NCI-H69 (cell line): ENCODE measurements at places on chromosomes 3 and 15.

DNA sequence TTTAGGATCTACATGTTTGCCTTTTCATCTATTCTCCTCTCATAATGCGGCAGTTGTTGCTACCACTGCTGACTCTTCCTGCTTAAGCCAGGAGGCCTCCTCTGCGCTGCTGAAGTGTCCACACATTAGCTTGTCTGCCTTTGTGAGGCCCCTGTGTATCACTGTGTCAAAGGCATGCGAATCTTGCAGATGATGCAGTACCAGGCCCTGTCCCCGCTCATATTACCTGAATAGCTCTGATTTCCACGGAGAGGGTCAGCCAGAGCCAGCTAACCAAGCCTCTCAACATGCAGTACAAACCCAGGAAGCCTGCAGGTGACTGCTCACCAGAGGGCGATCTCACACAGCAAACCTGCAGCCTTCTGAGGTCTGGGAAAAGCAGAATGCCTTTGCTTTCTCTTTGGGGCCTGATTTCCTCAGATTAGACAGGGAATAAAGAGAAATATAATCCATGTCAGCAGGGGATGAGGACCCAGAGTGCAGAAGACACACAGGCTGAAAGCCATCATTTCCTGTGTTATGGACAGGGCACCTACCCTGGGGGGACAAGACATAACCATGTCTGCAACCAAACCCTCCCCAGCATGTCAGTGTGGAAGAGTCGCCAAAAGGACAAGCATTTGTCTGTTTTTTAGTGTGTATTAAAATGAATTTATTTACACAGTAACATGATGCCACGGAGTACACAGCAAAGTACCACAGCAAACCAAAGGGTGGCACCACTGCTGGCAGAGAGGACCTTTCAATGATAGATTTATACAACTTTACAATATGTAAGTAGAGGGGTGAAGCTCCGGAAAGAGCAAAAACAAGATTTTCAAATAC, 36.8 kb upstream of the TSPAN3 start:
- DNase-seq, result peak; percentile 72

- no peak for DNase-seq
These were observed 366.7 kb upstream of the ROBO2 start for GRCh38 chr3:76673171-76673570.

- no peak for DNase-seq
These were observed 171.6 kb upstream of the NR2F2 start for GRCh38 chr15:96158938-96159337.

GRCh38 chr3:52463416-52463815, 8.0 kb downstream of the NISCH start:
- no peak for DNase-seq

GRCh38 chr3:15438983-15439382, 11.6 kb downstream of the EAF1 start:
- DNase-seq, result no peak

DNA sequence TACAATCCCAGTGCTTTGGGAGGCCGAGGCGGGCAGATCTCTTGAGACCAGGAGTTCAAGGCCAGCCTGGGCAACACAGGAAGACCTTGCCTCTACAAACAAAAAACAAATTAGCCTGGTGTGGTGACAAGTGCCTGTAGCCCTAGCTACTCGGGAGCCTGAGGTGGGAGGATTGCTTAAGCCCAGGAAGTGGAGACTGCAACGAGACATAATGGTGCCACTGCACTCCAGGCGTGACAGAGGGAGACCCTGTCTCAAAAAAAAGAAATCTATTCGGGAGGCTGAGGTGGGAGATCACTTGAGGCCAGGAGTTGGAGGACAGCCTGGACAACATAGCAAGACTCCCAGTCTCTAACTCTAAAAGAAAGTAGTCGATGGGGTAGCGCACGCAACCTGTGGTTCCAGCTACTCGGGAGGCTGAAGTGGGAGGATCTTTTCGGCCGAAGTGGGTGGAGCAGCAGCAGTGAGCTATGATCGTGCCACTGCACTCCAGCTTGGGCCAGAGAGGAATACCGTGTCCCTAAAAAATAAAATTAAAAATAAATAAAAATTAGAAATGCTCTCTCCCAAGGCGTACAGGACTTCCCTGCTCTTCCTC, 775 bp downstream of the C3orf33 start:
- DNase-seq, result peak; percentile 47

GRCh38 chr3:122331886-122332285, 6.8 kb downstream of the CSTA start:
- no peak for DNase-seq

DNA sequence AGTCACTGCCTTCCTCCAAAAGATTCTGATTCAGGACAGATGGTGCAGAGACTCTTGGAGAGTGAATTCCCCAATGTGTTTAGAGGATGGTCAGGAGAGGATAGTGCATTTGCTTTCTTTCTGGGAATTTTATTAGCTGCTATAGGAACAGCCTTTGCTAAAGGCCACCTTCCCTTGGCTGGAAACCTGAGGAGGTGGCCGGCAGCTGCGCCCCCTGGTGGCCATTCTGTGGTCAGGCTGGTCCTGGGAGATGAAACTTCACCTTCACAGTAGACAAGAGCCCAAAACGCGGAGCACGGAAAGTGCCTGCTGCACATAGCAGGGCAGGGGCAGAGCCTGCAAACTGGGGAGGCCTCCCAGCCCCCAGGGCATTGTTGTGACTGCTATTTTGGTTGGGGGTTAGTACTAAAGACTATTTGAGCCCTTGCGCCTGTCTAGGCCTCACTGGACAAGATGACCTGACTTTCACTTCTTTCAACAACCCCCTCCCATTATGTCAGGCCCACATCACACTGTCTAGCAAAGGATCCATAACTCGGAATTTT, 34.3 kb downstream of the SEC22C start:
- DNase-seq, result peak; percentile 58

- peak; percentile 35 for DNase-seq
These were observed 45.1 kb upstream of the PLXND1 start for GRCh38 chr3:129651435-129652202.

- peak; percentile 18 for DNase-seq
These were observed 345.7 kb downstream of the SV2B start for GRCh38 chr15:91445695-91446228.

- DNase-seq, result no peak
These were observed 121.1 kb downstream of the MEX3B start for GRCh38 chr15:81924729-81925128.

- no peak for DNase-seq
These were observed 32.8 kb downstream of the NCEH1 start for GRCh38 chr3:172678068-172678467.

DNA sequence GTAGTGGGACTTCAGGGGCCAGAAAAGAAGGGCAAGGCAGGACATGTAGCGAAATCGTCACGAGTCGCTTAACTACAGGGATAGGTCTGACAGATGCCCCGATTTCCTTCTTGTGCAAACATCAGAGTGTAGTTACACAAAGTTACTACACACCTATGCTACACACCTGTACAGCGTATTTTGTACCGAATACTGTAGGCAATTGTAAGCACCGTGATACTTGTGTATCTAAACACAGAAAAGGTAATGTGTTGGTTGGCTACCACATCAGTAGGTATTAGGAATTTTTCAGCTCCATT, 515 bp upstream of the MTHFS start:
- no peak for DNase-seq

- DNase-seq, result no peak
These were observed 133.8 kb upstream of the SLC2A2 start for GRCh38 chr3:171160325-171160724.

DNA sequence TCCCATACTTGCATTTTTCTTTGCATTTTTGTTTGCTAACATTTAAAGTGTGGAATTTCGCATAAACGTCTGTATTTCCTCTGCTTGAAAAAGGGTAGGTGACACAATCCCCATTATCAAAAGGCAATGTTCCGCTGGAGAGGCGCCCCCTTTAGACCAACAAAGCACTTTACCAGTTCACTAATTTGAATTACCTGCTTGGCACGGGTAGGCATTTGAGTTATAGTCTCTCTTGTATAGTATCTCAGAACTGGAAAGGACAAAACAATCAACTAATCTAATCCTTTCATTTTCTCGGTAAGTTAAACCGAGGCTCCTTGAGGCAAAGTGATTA, 775 bp upstream of the CCDC39 start:
- peak; percentile 88 for DNase-seq

GRCh38 chr3:170692720-170693119, 106.8 kb upstream of the SLC7A14 start:
- DNase-seq, result no peak

- DNase-seq, result no peak
These were observed 15.7 kb upstream of the GXYLT2 start for GRCh38 chr3:72872183-72872582.

DNA sequence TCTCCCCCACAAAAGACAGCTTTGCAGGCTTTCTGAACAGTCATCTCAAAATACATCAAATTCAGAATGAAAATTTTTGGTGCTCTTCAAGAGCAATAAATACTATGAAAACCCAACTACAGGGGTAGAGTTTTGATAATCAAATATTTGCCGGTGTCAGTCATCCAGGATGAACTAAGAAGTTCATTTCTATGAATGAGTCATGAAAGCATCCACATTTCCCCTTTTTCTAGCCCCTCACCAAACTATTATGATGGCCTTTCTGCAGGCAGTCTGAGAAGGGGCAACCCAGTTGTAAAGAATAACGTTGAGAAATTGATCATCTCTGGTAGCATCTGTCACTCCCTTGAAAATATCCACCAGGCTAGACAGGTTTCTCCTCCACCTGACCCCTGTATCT, 3.1 kb upstream of the LPCAT4 start:
- DNase-seq, result no peak

- DNase-seq, result no peak
These were observed 102.2 kb upstream of the LPP start for GRCh38 chr3:188051801-188052168.

DNA sequence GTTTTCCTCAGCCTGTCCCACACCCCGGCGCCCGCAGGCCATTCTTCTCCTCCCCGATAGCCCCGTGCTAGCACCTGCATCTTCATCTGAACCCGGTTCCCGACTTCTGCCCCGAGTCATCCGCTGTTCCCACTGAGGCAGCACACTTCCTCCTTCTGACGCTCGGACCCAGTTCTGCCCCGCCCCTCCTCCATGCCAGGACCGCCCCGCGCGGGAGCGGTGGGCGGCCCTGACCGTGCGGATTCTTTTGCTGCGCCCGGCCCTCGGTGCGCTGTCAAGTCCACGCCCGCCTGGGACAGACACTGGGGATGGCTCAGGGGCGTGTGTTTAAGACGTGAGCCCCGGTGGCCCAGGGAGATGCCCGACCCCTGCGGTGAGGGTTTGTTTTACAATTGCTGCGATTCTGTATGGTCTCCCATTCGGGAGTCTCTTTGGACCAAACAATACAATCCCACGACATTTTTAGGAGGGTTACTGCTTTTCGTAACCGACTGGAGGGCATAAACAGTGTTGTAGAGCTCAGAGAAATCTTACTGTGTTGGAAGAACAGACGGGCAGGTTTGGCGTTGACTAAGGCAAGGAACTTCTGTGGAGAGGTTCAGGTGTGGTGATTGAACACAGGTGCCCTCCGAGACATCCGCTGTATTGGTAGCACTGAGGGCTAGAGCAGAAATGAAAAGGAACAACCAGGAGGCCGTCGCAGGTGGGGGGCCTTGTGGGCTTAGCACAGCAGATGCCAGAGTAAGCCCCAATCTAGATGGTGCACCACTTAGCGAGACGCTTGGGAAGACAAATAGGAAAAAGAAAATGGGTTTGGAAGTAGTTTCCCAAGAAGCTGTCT, 716 bp downstream of the PTPN23 start:
- DNase-seq, result peak; percentile 79

GRCh38 chr3:17901893-17902292, 159.5 kb upstream of the TBC1D5 start:
- no peak for DNase-seq
